ENCODE measurements at places on chromosomes 5 and 9. TPM values are rescaled to one million over a fixed set of nuclear protein-coding genes. Genes with fewer than 3 reads are reported as not detected.

The SLC31A2 gene
- total RNA-seq = 12.2 TPM

The CREBRF gene
- 25.2 TPM for total RNA-seq

The FGD3 gene
- total RNA-seq = not detected

The PRRX2 gene
- total RNA-seq = 50.0 TPM

The FAXDC2 gene
- total RNA-seq = 14.9 TPM

The GBGT1 gene
- total RNA-seq = 5.6 TPM

The LPAR1 gene
- total RNA-seq = 220 TPM

The C7 gene
- 0.83 TPM for total RNA-seq

The IFNB1 gene
- total RNA-seq = not detected

The PRSS3 gene
- 11.1 TPM for total RNA-seq

The NAA35 gene
- total RNA-seq = 17.2 TPM

The GABRA6 gene
- total RNA-seq = not detected

The MTAP gene
- 30.5 TPM for total RNA-seq

The GARIN3 gene
- not detected for total RNA-seq

The EIF4EBP3 gene
- total RNA-seq = 1.5 TPM

The HTR1A gene
- total RNA-seq = not detected

The PCA3 gene
- not detected for total RNA-seq

The OR1J1 gene
- total RNA-seq = not detected

The ECM2 gene
- 5.7 TPM for total RNA-seq

The UGT3A2 gene
- not detected for total RNA-seq

The IL5 gene
- not detected for total RNA-seq

The PRDM9 gene
- total RNA-seq = not detected

The TERT gene
- total RNA-seq = not detected

The AQP7 gene
- total RNA-seq = 0.99 TPM

The ODF2 gene
- total RNA-seq = 19.8 TPM

The MAMDC4 gene
- 1.3 TPM for total RNA-seq

The UBE2R2 gene
- total RNA-seq = 28.2 TPM

The RMI1 gene
- total RNA-seq = 14.5 TPM

The IFNE gene
- 11.2 TPM for total RNA-seq

The IFNA6 gene
- total RNA-seq = not detected

The FYB1 gene
- under 0.01 TPM for total RNA-seq

The CNTNAP3B gene
- 1.2 TPM for total RNA-seq

The GNG10 gene
- 71.8 TPM for total RNA-seq

The C5orf58 gene
- not detected for total RNA-seq

The ANKRD31 gene
- under 0.01 TPM for total RNA-seq

The CCDC192 gene
- total RNA-seq = not detected

The PGM5 gene
- 88.8 TPM for total RNA-seq

The CATSPER3 gene
- 0.17 TPM for total RNA-seq

The NMUR2 gene
- total RNA-seq = not detected

The CCDC69 gene
- total RNA-seq = 2.2 TPM

The SPINK7 gene
- not detected for total RNA-seq

The WWC1 gene
- total RNA-seq = 2.3 TPM

The NPR3 gene
- total RNA-seq = 82.2 TPM

The INSYN2B gene
- 14.6 TPM for total RNA-seq

The KCNV2 gene
- not detected for total RNA-seq

The PCDHGA12 gene
- total RNA-seq = 26.0 TPM

The NFIB gene
- total RNA-seq = 40.7 TPM

The ORM2 gene
- total RNA-seq = not detected

The MEIKIN gene
- total RNA-seq = not detected

The PTAR1 gene
- total RNA-seq = 94.1 TPM
